ENCODE measurements at places on chromosomes 2 and 18. TPM values are rescaled to one million over a fixed set of nuclear protein-coding genes. Genes with fewer than 3 reads are reported as not detected.

DNA sequence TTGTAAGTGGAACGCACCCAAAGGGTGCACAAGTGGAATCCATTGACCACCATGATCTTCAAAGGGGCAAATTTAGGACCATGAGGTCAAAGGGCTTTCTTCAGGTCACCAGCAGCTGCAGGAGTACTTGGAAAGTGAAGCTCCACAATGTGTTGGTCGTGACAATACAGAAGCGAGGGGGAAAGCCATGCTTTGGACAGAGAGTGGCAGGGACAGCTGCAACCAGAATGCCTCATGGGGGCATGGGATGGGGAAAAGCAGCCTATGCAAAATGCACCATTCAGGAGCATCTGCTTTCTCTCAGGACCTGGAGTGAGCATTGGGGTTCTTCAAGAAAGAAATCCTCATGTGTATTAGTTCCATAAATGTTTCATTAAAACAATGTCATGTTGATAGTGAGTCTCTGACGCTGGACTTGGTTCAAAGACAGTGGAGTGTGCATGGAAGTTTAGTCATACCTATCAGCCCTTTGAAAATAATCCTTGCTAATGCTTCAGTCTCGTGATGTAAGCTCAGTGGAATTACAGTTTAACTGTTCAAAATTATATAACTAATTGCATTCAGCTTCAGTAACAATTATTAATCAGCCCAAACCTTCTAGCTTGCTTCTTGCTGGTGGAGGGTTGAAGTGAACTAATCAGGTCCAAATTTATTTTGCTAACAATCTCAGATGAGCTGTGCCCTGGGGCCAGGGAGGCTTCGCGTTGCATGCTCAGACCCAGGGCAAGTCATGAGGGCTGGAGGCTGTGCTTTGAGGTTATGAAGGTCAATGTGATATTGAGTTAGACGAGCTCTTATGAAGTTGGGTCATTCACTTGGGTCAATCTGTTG is 41.6 kb downstream of the ACKR3 start:
- DNase-seq = no peak

DNA sequence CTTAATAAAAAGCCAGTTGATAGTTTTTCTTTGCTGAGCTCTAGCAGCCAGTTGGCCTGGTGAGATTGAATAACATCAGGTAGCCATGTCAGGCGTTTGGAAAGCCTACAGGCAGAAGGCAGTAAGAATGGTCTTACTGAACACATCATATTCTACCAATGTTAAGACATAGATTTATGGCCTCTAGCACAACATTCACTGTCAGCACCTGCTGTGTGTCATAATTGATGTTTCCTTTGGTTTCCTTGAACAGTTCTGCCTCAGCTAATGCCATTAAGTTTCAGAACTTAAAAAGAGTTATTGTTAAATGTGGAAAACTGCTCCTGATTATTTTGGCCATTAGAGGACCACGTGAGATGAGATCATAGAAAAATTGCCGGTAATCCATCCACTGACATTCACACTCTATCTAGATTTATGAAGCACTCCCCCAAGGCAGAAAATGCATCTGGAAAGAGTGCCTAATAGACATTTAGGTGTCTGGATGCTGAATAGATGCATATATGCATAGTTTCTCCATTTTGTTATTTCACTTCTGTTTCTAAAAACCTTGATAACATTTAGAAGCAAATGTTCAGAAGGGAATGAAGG is 434.7 kb downstream of the PTPRM start:
- DNase-seq = no peak

DNA sequence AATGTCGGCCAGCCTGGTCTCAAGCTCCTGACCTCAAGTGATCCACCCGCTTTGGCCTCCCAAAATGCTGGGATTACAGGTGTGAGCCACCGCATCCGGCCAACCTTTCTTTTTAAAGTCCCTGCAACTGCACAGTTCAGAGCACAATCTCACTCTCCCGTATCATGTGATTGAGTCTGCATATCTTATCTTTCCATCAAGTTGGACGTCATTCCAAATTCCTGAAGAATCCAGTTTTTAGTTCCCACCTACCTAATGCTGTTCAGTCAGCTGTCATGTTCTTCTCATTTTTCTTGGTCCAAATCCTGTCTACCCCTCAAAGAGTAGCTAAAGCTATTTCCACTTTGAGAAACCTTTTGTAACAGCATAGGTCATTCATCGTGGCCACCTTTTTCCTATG is 110.8 kb upstream of the FBXO11 start:
- DNase-seq = no peak

DNA sequence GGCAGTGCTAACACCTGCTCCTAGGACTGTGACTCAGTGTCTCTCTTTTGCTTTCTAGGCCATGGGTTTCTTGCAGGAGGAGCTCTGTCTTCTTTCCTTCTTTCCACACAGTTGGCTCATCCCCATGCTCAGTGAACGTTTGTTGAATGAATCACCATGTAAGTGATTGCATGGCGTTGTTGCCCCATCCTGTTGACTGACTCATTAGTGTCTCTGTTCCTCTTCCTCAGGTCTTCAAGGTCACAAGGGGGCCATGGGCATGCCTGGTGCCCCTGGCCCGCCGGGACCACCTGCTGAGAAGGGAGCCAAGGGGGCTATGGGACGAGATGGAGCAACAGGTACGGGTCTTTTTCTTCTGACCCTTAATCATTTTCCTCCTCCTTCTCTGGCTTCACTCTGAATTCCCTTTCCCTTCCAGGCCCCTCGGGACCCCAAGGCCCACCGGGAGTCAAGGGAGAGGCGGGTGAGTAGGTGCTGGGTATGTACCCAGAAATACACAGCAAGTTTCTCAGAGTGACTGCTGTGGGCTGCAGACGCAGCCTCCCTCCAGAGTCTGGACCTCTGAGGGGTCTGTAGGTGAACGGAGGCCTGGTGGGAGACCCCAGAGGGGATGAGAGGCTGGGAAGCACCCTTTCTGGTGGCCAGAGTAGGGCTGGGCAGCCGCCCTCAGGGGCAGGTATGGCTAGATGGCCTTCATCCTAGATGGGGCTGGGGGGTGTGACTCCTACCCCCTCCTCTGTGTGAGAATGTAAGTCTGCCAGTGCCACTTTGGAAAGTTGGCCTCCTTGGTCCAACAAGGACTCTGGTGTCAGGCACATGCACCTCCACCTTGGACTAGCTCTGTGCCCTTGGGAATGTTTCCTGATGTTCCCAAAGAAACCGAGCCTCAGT is 32.4 kb downstream of the MARCO start:
- no peak for DNase-seq

- DNase-seq = peak; percentile 3
Observed at GRCh38 chr2:166031054-166031453, 77.5 kb upstream of the TTC21B start.

The DCAF17 gene
- 36.4 TPM for polyA plus RNA-seq

- no peak for DNase-seq
Observed at GRCh38 chr2:44372246-44372645, 10.5 kb downstream of the CAMKMT start.

GRCh38 chr2:207416111-207416510 is 113.7 kb upstream of the CREB1 start:
- no peak for DNase-seq

DNA sequence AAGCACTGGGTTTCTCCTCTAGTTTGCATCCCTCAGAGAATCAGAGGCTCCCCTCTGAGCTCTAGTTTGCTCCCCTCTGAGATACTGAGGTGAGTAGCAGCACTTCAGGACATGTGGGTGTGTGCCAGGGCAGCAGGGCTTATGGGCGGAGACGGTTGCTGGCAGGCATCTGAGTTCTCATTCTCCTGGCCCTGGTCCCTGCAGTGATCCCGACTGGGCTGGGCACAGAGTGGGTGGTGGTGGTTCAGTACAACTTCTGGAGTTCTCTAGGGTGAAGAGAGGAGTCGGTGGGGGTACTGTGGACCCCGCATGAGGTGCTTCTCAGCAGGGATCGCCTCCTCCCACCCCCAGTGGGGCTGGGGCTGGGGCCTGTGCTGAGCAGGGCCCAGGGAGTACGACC is 47.9 kb downstream of the BOLA3 start:
- no peak for DNase-seq

DNA sequence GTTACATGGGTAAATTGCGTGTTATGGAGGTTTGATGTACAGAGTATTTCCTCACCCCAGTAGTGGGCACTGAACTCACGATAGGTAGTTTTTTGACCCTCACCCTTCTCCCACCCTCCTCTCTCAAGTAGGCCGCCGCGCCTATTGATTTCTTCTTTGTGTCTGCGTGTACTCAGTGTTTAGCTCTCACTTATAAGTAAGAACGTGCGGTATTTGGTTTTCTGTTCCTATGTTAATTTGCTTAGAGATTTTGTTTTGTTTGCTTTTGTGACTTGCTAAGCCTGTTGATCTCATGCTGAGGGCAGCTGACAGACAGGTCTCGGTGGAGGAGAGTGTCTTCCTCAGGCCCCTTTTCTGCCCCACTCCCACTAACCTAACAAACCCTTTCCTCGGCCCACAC is 36.2 kb downstream of the ACOXL start:
- no peak for DNase-seq

GRCh38 chr2:174364628-174365027 is 29.9 kb downstream of the SP9 start:
- DNase-seq = no peak

The NEB gene
- polyA plus RNA-seq = 30.6 TPM

DNA sequence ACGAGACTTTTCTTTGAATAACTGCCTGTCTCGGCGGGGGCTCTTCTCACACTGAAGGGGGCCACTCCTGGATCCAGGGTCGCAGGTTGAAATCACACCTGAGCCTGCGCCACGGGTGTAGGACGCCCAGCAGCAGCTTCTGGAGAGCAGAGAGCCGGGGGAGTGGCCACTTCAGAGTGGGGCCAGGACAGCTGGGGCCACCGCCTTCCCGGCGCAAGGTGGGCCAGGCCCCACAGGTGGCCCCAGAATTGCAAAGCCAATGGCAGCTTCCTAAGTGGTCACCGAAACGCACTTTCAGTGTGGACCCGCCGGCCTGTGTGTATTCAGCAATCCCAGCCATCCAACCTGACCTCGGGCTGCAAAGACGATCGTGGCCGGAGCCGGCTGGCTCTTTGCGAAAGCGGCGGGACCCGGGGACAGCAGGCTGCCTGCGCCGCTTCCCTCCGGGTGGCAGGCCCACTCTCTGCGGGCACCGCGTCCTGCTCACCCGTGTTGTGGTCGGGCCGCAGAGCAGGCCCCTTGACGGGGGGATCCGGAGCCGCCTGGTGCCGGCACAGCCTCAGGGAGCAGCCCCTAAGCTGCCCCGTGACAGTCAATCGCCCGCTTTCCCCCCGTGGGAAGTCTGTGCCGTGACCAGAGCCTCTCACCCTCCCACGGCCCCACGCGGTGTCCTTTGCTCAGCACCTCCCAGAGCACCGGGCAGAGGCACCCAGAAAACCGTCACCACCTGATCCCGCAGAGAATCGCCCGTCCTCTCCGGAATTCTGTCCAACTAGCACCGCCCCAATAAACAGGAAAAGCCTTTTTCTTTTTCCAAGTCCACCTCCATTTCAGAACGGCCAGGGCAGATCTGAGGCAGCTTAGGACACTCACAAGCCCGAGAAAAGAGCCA is 144.7 kb downstream of the ZNF516 start:
- no peak for DNase-seq

All from left kidney (tissue), 8 donors.